Foreskin fibroblast (primary cell): ENCODE measurements at places on chromosomes 13 and 19.

DNA sequence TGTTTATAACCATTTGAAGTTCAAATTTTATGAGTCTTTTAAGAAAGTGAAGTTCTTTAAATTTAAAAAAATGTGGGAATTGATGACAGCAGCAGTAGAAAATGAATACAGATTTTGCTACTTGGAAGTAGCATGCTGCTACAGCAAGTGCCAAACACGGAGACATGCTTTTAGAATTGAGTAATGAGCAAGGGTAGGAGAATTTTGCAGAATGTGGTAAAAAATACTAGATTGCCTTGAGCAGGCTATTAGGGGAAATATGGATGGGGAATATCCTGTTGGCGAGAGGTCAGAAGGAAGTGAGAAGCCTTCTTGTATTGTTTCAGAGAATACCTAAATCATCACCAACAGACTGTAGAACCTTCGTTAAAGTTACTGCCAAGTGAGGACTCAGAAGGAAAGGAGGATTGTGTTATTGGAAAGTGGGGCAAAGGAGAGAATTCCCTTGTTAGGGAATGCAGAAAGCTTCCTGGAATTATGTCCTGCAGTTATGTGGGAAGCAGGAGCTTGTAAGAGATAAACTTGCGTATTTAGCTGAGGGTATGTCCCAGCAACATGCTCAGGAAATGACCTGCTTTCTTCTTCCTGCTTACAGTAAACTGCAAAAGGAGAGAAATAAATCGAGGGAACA lies 32.4 kb upstream of the OXGR1 start:
- no peak for DNase-seq

DNA sequence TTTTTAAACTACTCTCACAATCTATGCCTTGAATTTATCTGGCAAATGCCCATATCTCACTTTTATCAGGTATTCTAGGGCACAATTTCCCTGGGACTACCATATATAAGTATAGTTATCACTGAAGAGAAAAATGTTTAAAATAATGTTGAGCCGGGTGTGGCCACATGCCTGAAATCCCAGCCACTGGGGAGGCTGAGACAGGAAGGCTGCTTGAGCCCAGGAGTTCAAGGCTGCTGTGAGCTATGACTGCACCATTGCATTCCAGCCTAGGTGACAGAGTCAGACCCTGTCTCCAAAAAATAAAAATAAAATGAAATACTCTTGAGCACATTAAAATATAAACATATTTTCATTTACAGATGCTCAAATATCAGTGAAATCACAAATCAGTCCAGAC lies 4.1 kb downstream of the KATNAL1 start:
- peak; percentile 25 for DNase-seq

GRCh38 chr13:42040730-42041010 lies 7.8 kb upstream of the DGKH start:
- DNase-seq, result no peak

GRCh38 chr19:51333836-51334460 lies 8.0 kb downstream of the VSIG10L start:
- no peak for DNase-seq

DNA sequence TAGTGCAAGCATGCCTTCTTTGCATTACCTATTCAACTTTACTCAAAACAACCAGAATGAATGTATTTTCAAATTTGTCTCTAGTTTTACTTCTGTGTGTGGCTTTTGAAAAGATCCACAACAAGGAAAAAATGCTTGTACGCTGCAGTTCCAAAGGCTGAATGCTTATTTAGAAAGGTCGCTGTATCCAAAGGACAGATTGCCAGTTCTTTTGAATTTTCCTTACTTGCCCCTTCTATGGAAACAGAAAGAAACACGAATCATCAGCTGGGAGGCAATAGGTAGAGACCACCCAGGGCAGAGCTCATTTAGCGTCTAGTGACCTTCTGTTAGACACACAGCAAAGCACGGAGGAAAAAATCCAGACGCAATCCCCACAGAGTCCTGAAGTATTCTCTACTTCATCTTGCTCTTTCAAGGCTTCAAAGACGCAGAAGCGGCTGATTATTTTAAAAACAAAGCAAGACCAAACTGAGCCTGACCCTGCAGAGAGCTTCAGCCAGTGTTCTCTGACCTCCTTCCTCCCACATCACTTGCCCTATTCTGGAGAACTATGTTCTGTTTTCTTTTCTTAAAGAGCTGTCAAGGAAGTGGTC lies 674.6 kb upstream of the SGCG start:
- no peak for DNase-seq

DNA sequence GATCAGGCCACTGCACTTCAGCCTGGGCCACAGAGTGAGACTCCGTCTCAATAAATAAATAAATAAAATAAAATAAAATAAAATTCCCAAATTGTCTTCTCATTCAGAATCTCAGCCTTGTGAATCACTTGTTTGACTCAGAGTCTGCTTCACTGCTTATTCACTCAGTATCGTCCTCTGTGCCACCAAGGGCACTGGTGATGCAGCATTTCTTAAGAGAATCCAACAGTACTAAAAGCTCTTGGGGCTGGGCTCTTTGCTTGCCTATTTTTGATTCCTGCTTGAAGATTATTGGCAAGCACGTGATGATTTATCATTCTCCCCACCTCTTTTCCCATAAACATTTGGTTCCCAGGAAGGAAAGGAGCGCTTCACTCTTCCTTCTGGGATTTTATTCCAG lies 54.8 kb upstream of the HMGB1 start:
- DNase-seq, result peak; percentile 78

GRCh38 chr13:20407759-20408158 lies 117.9 kb downstream of the CRYL1 start:
- no peak for DNase-seq

GRCh38 chr19:30651066-30651465 lies 278.9 kb downstream of the ZNF536 start:
- DNase-seq, result no peak

- no peak for DNase-seq
Measured at GRCh38 chr13:113660066-113660465, 2.1 kb upstream of the ATP4B start.

DNA sequence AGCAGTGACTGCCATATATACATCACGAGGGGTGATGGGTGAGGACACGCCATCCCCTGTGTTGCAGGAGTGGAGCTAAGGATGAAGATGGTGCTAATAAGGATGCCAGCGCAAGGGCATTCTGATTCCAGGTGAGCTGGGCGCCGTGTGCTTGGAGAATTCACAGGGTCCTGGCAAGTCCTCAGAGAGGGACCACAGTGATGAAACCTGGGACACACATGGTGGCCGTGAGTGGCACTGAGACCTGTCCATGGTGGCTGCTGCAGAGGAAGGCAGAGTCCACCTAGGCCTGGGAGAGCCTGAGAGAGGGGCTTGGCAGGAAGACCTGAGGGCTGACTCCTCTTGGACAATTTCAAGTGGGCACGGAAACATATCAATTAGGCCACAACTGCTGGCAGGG lies 65.2 kb downstream of the RFX2 start:
- no peak for DNase-seq

- no peak for DNase-seq
Measured at GRCh38 chr13:29359181-29359580, 236.3 kb downstream of the SLC7A1 start.

GRCh38 chr13:114031631-114032030 lies 57.8 kb upstream of the C13orf46 start:
- no peak for DNase-seq

- peak; percentile 35 for DNase-seq
Measured at GRCh38 chr13:34931572-34931971, 10.5 kb upstream of the NBEA start.

GRCh38 chr19:57273014-57273413 lies 7.3 kb upstream of the ZNF460 start:
- DNase-seq, result no peak

GRCh38 chr13:96071504-96071903 lies 18.3 kb upstream of the UGGT2 start:
- DNase-seq, result no peak

GRCh38 chr13:76993021-76993420 lies 1.1 kb downstream of the CLN5 start:
- DNase-seq, result peak; percentile 57

DNA sequence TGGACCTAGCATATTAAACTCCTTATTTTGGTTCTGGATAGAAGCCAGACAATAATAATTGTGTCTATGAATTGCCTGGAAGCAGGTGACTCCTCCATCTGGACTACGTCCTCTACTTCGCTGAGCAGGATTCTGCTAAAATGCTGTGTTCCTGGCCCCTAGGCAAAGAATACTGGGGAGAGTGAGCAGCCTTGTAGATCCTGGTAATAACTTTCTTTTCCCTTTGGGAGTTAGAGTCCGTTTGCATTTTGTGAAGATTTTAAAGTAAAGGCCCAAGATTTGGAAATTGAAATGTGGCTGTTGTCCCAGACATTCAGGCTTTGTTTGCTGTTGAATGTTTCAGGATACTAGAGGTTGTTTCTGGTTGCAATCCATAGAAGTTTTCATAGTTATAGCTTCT lies 511.9 kb upstream of the KLF12 start:
- no peak for DNase-seq

GRCh38 chr13:97881556-97881955 lies 71.9 kb upstream of the IPO5 start:
- no peak for DNase-seq

DNA sequence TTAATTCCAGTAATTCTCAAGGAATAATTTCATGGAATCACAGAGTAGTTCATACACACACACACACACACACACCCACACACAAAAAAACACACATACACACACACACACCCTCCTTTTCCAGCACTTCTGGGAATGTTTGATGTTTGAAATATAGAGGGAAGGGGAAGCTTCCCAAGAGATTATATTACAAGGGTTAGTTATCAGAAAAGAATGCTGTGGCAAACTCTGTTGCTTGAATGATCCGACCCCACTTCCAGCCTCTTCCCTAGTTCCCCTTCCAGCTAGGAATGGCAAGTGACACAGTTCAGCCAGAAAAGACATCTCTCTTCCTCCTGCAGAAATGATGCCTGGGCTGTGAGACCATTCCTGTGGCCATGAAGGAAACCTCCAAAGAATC lies 49.9 kb downstream of the KCTD12 start:
- no peak for DNase-seq

GRCh38 chr19:28429356-28429755 lies 783.6 kb downstream of the UQCRFS1 start:
- DNase-seq, result no peak

DNA sequence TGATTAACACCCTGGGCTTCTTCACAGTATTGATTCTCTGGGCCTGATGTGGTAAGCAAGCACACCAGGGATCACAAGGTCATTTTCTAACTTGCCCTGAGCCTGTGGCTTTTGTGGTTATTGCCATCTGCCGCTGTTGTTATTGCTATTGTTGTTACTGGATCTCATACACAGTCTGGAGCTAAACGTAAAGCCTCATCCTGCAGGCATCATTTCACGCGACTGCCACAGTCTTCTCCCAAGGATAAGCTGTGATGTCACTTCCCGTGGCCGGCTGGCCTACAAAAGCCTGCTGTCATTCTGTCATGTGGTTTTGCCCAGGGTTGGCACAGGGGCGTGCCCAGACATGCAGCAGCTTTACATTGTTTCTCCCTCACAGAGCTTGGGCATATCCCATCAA lies 154.0 kb upstream of the GPR12 start:
- no peak for DNase-seq

DNA sequence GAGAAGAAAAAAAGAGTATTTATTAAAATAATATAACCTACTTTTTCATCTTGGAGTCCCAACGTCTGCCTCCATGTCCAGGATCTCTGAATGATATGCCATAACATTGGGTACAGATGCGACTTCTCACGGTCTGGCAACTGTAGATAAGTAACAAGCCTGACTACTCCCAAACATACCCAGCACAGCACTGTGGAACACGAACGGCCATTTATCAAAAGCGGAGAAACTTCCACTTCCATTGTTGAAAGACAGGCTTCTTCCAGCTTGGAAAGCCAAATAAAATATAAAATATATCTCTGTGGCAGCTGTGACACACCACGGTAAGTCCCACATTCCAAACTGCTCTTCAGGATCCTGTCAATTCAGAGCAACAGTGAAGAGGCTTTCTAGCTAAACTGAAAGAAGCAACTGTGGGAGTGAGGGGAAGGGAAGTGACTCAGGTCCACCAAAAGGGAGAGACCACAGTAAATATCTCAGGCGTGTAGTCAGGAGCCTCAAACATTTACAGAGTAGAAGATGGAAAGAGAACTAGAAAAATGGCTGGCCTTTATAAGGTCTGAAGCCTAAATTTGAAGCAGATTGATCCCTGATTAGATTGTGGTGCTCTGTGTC lies 331.7 kb downstream of the LIG4 start:
- DNase-seq, result no peak

DNA sequence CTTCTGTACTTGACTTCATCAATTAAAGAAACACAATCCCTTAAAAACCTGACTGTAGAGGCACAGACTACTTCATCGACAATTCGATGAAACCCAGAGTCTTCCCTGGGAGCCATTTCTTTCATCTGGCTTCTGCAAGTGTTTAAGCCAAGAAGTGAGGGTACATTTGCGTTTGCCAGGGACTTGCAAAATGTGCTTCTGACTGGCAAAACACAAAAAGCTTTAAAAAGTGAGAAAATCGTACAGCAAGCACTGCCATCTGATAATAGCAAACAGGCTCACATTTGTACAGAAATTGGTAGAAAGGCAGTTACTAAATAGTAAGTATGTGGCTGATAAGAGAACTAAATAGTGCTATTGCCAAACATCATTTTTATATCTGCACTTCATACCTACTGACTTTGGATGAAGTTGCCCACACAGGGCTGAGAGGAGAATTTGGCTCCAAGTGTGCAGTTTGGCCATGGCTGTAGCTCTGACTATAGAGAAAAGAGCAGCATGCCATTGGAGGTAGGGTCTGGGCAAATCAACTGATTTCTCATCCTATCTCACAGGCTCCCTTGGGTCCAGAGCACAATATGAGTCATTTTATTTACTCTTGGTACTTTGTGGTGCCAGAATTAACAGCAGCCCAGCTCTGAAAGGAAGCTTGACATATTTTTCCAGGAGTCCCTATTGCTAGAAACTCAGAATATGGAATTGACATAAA lies 358.1 kb downstream of the OXGR1 start:
- DNase-seq, result no peak
